Stimulated activated CD4-positive, alpha-beta T cell treated with anti-CD3 and anti-CD28 coated beads, Interleukin-4, amount 100 ng/mL, for 4 hours (primary cell): ENCODE measurements at places on chromosomes 3 and 15.

DNA sequence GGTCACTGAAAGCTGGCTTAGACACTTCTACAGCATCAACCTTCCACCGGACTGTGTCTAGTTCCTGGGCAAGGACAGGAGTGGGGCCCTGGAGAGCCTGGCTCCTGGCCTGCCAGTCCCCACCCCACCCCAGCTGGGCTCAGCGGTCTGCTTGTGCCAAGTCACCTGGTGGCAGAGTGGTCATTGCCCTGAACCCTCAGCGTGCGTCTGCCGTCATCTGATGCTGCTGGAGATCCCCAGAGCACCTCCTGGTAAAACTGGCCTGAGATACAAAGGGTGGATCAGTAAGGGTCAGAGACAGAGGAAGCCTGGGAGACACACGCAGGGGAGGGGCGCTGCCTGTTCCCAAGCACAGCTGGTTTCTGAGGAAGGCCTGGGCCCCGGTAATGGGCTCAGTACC is 16.7 kb downstream of the ITIH4 start:
- no peak for DNase-seq

DNA sequence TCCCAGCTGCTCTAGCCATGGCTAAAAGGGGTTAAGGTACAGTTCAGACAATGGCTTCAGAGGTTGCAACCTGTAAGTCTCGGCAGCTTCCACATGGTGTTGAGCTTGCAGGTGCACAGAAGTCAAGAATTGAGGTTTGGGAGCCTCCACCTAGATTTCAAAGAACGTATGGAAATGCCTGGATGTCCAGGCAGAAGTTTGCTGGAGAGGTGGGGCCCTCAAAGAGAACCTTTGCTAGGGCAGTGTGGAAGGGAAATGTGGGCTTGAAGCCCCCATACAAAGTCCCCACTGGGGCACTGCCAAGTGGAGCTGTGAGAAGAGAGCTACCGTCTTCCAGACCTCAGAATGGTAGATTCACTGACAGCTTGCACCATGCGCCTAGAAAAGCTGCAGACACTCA is 73.7 kb downstream of the STT3B start:
- DNase-seq = no peak

DNA sequence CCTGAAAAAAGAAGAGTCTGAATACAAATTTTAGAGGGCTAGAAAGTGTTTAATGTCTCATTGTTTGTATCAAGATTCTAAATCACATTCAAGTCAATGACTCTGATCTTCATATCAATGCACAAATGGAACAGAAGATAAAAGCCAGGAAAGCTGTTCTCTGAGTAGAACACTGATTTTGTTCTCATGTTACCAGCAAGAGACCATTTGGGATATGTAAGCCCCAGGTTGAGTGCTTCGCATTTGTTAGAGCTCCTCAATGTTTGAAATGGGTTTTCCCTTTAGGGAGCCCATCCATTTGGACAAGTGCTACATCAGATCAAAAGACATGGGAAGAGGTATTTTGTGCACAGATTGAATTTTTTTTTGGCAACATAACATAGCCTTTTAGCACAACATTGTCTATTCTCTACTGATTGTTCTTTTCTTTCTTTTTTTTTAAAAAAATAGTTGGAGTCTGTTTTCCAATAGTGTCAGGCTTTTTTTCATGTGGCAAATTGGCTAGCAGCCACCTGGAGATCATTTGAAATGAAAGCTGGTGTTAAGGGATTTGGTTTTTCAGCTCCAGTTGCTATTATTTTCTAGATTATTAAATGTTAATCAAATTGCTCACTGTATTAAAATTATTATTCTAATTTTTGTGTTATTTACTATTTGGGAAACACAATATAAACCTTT is 74.5 kb upstream of the ZPLD1 start:
- DNase-seq = no peak

- no peak for DNase-seq
These were observed 302.1 kb upstream of the STT3B start for GRCh38 chr3:31230425-31231223.
